Anterior cingulate cortex (tissue), 58 donors: ENCODE measurements at places on chromosomes 5 and 9.

GRCh38 chr5:34923694-34924461, 5.5 kb upstream of the DNAJC21 start:
- DNase-seq, result no peak

DNA sequence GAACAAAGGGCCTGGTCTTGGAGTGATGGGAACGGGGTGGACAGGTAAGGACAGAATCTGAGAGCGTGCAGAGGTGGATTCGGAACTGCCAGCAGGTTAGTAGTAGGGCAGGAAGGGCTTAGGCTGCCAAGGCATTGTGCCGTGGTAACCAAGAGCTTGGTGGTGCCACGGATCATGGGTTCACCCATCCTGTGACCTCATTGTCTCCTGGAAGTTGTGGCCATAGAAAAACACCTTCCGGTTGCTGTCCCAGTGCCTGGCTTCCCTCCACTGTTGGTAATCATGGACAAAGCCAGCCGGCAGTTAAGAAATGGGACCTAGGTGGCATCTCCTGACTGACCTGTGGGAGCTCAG, 42.5 kb upstream of the CFAP157 start:
- no peak for DNase-seq

DNA sequence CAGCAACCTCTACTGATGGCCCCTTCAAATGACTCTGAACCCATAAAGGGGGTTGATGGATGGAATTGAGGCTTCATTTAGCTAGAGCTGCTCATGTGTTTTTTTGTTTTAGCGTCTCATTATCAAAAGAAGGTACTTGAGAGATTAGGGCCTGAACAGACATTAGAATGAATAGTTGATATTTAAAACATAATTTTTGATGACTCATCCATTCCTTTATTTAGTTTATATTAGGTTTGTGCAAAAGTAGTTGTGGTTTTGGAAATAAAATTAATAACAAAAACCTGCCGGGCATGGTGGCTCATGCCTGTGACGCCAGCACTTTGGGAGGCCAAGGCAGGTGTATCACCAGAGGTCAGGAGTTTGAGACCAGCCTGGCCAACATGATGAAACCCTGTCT, 485.9 kb downstream of the PSAT1 start:
- no peak for DNase-seq

DNA sequence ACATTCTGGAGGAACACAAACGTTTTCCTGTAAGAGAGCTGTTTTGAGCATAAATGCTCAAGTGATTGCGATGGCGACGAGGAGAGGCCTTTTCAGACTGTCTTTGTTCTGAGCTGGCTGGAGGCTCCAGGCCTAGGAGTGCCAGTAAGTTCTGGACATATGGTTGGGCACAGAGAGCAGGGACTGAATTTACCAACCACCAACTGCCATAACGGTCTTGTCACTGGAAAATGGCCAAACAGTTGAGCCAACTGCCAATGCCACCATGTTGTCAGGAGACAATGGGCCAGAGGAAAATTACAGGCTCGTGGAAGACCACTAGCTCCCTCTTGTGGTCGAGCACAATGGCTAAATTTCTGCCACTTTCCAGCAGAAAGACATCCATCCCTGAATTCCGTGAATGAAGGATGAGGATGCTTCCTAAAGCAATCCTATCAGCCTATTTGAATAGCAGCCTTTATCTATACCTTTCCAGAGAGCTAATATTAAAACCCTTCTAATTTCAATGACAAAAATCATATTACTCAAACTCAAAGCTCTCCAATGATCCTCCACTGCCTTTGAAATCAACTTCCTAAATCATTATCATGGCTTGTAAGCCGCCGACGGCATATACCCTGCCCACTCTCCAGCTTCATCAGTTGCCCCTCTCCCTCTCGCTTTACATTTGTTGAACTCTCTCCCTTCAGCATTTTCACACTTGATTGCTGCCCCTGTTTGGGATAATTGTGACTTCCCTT, 66.9 kb upstream of the GLIS3 start:
- DNase-seq, result peak; percentile 63

DNA sequence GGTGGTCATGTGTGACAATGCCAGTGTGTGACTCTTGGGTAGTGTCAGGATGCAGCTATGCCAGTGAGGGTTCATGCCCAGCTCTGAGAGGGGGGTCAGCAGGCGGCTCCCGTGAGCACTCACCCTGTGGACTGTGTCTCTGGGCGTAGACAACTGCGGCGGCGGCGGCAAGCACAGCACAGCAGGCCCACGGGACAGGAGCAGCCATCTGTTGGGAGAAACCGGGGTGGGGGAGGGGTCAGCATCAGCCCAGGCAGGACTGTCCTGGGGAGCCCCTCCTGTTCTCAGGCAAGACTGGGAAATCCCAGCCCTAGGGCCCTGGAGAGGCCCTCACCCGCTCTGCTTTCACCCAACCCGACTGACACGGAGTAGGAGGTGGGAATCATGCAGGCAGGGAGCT, 20.8 kb downstream of the CNTFR start:
- DNase-seq, result no peak

DNA sequence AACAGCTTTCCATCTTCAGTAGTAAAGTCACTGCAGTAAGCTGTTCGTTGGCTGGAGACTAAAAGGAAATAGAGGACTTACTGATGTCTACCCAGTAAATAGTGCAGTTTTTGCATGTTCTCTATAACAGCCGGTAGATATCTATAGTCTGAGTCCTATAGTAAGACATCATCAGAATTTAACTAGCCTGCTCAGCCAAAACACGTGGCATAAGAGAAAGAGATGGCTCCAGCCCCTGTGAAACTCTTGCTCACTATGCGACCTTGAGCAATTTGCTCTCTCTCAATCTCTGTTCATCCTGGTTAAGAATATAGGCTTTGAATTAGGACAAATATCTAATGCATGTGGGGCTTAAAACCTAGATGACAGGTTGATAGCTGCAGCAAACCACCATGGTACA, 201.6 kb upstream of the PAPPA start:
- DNase-seq, result no peak
